ENCODE measurements at places on chromosomes 1 and 21. TPM values are rescaled to one million over a fixed set of nuclear protein-coding genes. Genes with fewer than 3 reads are reported as not detected.

Gene KRTAP19-4
- total RNA-seq: not detected

Gene EDN2
- total RNA-seq: not detected

Gene PGLYRP3
- not detected for total RNA-seq

Gene UTP25
- 9.3 TPM for total RNA-seq

Gene RBBP4
- 106 TPM for total RNA-seq

Gene LRRIQ3
- total RNA-seq: 0.21 TPM

Gene LAD1
- not detected for total RNA-seq

Gene FMO4
- total RNA-seq: 1.6 TPM

Gene SH2D1B
- 14.0 TPM for total RNA-seq

Gene RUNX3
- 76.4 TPM for total RNA-seq
